ENCODE measurements at places on chromosomes 11 and 22. TPM values are rescaled to one million over a fixed set of nuclear protein-coding genes. Genes with fewer than 3 reads are reported as not detected.

Gene GNAZ
- total RNA-seq = 3.1 TPM

Gene SIK2
- 15.9 TPM for total RNA-seq

Gene FBLN1
- 113 TPM for total RNA-seq

Gene FAM181B
- total RNA-seq = 0.08 TPM

Gene POTEH
- not detected for total RNA-seq

Gene OR8G1
- not detected for total RNA-seq

Gene KREMEN1
- 48.8 TPM for total RNA-seq

Gene C22orf42
- not detected for total RNA-seq

Gene RBMXL2
- not detected for total RNA-seq

Gene ARHGAP32
- 6.4 TPM for total RNA-seq

Gene FGF4
- not detected for total RNA-seq

Gene KRTAP5-8
- not detected for total RNA-seq

Gene DEPDC7
- total RNA-seq = 0.49 TPM

Gene OR5P2
- not detected for total RNA-seq

Gene CFAP300
- total RNA-seq = 0.89 TPM

Gene TMEM151A
- 0.14 TPM for total RNA-seq

Gene TRIM6
- total RNA-seq = 0.84 TPM

Gene MUC5AC
- total RNA-seq = not detected

Gene PRAME
- not detected for total RNA-seq

Gene OOSP4B
- total RNA-seq = not detected

Gene MMP3
- not detected for total RNA-seq

Gene ISX
- not detected for total RNA-seq

Gene MS4A7
- total RNA-seq = 14.5 TPM

Gene DERL3
- total RNA-seq = 3.1 TPM

Gene APOL6
- 6.6 TPM for total RNA-seq

Gene ANGPTL5
- 1.5 TPM for total RNA-seq

Gene ZNF280B
- total RNA-seq = 0.49 TPM

Gene KIAA0930
- 22.3 TPM for total RNA-seq

Gene LMO1
- total RNA-seq = 3.6 TPM

Gene SLC22A6
- not detected for total RNA-seq

Gene SLC6A5
- not detected for total RNA-seq

Data from Right ventricle myocardium inferior (tissue), 1 donor.